ENCODE measurements at places on chromosomes 5 and 9.

DNA sequence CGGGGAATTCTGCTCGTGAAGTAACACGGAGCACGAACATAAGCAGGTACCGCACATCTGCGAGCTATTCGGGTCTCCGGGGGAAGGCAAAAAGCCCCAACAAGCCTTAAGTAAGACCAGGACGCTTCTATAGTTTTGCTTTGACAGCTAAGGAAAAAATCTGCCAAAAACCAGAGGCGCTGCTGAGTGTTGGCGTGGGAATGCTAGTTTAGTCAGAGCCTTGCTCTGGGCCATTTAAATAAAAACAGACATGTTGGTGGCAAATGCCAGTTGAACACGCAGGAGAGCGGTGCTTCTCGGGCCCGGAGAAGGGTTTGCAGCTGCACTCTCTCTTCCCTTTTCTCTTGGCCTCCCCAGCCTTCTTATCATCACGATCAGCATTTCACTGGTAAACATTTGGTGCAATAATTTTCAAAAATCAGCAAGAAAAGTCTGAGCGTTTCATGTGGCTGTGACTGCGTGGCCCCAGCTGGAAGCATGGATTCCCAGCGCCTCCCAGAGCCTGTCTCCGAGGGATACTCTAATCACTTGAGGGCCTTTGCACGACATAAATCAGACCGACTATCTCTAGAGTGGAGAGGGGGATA is 6.4 kb upstream of the NOTCH1 start:
- no peak for DNase-seq

DNA sequence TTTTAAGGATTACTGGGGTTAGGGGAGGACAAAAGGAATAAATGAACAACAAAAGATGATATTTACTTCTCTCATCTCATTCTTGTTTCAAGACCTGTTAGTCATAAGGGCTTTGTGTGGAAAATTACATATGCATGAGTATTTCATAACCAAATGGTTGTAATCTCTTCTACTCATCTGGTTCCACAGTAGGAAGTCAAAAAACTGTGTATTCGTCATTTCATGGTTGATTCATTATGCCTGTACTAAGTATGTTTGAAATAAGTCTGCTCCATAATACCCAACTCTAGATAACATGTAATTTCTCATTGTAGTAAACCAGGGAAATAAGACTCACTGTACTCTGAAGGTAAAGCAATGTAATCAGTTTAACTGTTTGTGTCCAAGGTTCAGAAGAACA is 212.9 kb downstream of the ARRDC3 start:
- no peak for DNase-seq

DNA sequence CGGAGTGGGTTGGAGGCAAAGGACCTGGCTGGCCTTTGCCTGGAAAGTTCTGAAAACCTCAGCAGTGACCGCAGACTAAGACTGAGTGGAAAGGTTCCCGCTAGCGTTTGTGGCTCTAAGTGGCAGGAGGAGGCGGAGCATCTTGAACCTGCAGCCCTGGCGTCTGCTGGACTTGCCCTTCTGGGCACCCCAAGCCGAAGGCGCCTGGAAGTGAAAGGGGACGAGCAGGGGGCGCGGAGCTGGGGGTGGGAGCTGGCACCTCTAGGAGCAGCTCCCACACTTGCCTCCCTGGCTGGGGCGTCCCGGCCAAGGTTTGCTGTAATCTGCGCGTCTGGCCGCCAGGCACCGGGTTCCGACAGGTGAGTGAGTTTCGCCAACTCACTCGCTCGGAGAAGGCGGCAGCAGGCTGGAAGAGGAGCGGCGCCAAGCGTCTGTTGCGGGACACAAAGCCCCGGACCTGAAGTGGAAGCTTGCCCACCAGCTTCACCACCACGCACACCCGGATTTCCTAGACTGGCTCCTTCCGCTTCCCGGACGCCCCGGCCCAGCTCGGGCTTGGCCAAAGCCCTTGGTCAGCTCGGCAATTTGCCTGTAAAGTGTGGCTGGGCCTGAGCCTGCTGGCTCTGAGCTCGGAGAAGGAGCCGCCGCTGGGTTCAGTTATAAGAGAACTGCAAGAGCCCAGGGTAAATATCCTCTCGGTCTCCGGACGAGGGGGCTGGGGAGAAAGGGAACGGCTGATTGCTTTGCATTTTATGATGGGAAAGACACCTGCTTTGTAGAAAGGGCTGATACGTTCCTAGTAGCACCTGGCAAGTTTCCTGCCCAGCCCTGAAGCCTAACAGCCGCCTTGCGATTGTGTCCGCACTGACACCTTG is at the start of gene GNA14:
TSS of gene GNA14 (minus strand) at position 89 of the 875 bp plus-strand sequence. CDS start 529 bp downstream, outside the sequence.
- no peak for DNase-seq

- DNase-seq = no peak
These were observed 21.2 kb upstream of the FGFR4 start for GRCh38 chr5:177065491-177065890.

DNA sequence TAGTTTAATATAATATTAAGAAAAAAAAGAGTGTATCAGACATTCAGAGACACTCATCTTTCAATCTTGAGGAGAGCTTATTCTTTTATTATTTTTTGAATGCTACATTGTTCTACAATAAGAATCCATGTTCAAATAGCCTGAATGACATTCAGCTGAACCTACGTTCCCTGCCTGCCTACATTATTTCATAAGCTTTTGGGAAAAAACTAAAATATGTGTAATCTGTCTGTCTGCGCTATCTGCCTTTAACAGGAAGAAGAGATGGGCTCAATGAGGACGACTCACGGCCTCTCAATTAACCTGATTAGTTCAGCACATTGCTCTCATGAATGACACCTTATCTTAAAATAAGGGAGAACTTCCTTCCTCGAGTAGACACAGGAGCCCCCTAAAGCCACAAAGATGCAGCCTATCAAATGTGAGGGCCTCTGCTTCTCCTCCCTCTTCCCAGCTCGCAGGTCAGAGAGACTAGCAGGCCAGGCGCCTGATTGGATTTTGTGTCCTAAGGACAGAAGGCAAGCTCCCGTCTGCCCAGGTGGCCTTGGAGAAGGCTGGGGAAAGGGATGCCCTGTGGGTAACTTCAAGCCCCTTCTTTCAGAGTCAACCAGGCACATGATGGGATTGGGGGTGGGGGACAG is 37.8 kb downstream of the EBF1 start:
- DNase-seq = no peak

GRCh38 chr9:137762414-137763061 is 115.0 kb upstream of the CACNA1B start:
- DNase-seq = no peak

DNA sequence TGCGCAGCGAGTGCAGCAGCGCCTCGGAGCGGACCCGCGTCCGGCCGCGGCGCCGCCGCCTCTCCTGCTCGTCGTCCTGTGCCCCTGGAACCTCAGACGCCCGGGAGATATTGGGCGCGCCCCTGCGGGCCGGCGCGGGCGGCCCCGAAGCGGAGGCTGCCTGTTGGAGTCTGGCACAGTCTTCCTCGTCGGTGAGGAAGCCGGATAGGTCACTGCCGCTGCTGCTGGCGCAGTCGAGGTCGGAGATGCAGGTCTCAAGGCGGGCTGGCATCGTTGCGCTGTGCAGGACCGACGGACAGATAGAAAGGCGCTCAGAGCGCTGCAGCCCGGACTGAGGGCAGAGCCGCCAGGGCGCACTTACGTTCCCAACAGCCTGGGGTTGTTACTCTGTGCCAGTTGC is 344 bp downstream of the NEUROG1 start:
- no peak for DNase-seq

DNA sequence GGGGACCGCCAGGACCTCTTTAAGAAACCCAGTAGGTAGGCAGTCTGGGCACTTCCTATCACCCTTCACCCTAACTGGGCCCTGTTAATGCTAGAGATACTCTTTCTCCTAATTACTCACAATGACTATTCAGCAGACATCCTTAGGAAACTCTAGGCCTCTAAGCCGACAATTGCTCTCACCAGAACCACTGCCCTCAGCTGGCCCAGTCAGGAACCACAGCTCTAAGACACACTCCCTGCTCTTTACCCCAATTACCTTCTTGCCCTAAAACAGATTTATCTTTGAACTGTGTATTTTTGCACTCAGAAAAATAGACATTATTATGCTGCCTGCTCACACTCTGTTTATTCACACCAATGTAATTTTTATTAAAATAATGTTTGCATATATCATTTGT is 432.6 kb upstream of the SLC30A5 start:
- DNase-seq = no peak

DNA sequence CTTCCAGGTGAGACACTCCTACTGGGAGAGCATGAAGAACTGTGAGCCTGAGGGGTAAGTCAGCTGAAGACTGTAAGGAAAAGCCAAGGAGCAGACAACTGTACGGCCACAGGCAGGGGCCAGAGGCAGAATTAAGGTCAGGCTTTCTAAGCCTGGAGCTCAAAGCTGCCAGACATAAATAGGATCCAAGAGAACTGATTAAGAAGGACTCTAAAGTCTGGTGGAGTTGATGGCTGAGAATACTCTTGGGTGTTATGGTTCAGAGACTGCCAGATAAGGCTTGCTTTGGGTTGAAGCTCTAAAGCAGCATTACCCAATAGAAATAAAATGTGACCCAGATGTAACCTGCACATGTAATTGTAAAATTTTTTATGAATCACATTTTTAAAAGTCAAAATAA is 12.2 kb downstream of the PDE8B start:
- DNase-seq = no peak

DNA sequence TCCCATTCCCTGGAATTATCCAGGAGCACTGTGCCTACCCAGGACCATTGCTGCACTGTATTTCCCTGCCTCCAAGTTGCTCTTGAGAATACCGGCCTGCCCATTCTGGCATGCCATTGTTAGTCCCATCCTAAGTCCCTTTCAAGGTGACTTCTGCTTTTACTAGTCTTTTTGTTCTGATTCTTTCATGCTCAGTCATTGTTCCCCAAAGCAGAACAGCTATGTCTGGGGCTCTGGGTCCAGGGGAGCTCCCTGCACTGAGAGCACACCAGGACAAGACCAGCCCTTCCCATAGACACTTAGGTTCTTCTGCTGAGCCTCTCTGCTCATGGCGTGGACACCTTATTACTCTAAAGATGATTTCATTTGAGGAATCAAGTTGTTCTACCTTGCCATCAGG is 388.9 kb upstream of the KLF4 start:
- no peak for DNase-seq

GRCh38 chr5:68217528-68217927 is 2.0 kb downstream of the PIK3R1 start:
- no peak for DNase-seq

GRCh38 chr5:133818869-133819600 is 149.4 kb downstream of the C5orf15 start:
- no peak for DNase-seq

GRCh38 chr9:136327304-136327974 is at the start of gene GPSM1:
Gene GPSM1 (plus strand): TSS chr9:136327539. CDS start chr9:136327696, 157 bp downstream.
- no peak for DNase-seq

- no peak for DNase-seq
These were observed 368.5 kb downstream of the NTRK2 start for GRCh38 chr9:85038061-85038460.

DNA sequence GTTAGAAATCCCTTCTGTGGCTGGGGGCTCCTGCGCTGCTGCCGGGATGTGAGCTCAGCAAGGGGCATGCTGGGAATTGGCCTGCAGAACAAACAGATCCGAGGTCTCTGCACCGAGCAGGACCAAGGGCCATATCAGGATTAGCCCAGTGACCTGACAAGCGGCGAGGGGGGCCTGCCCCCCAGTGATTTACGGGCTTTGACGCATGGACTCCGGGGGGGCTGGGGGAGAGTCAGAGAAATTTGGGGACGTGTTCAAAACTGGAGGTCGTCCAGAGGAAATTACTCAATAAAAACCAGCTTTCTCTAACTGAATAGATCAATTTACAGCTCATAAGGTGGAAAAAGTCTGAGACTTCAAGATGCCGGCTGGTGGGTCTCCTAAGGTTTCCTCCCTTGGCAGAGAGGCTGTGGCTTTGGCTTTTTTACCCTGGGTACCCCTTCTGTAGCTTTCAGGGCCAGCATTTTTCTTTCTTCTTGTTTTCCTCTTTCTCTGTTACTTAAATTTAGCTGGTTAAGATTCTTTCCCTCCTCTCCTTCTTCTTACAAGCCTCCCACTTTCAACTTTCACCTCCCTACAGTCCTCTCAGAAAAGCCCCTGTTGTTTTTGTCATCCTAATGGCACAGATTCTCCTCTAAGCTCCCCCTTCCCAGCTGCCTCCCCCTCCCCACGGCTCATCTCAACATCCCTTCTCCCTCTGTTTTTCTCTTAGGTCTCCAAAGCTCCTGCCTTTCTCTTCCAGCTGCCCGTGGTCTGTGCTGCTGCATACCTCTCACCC is 551.0 kb downstream of the CCDC171 start:
- DNase-seq = no peak

- no peak for DNase-seq
These were observed 281.1 kb downstream of the MRPS30 start for GRCh38 chr5:45089870-45090269.

GRCh38 chr9:32136700-32137339 is 247.6 kb upstream of the ACO1 start:
- DNase-seq = no peak

DNA sequence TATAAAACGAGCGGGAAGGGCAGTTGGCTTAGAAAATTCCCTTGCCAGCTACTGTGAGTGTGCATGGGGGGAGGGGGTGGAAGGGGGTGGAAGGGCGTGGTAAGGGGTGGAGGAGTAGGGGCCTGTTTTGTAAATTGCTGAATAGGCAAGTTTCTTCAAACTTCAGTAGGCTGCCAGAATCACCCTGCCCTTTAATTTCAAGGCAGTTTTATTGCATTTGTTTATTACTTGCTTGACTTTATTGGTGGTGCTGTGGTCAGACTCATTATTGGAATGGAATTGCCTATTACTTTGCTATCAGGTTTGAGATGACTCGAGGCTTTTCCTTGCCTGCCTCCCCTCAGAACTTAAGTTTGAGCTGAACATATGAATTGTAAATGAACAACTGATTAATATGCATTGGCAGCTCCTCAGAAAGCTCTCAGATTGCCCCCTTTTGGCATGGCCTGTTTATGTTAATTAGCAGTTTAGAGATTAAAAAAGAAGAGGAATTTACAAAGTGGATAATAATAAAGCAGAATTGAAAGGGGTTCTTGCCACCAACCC is 76.0 kb downstream of the SEMA6A start:
- DNase-seq = no peak

- DNase-seq = no peak
These were observed 1094.9 kb downstream of the MAT2B start for GRCh38 chr5:164600274-164600673.

DNA sequence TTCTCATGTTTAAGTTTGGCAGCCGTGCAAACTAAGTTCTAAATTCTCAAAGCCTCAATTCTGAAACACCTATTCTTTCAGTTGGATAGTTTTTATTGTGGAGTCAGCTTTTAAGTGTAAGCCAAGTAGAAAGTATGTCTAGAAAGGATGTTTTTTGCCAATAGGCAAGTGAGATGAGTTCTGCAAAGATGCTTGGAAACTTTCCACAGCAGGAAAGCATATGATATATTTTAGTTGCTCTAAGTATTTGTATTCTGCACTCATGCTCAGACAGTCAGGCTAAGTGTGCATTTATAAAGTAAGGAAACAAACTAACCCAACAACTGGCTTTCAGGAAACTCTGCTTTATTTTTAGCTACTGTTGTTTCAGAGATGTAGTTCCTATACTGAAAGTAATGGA is 67.3 kb upstream of the CDH18 start:
- no peak for DNase-seq
